HFF-Myc (cell line): ENCODE measurements at places on chromosomes 6 and 20.

- DNase-seq, result no peak
Measured at GRCh38 chr6:83057705-83058321, 7.8 kb downstream of the UBE3D start.

DNA sequence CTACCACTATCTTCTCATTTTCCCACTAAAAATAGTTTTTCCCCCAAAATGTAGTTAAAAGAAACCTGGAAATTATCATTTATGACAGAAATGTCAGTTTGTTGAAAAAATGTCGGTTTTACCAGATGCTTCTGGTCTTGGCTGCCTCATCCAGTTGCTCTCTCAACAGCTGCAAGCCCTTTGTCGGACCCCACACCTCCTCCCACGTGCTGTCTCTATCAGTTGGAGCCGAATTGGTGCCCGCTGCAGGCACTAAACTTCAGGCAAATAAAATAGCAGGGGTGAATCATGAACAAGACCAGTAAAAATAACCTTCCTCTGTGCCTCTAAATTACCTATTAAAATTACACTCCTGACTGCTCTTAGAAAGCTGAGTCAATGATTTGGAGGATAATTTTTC, 129.5 kb upstream of the CEP162 start:
- DNase-seq, result no peak

- DNase-seq, result no peak
Measured at GRCh38 chr20:49276961-49277785, 684 bp downstream of the ZNFX1 start.

- peak; percentile 53 for DNase-seq
Measured at GRCh38 chr20:32277361-32278198, at the start of gene KIF3B. TSS of gene KIF3B (plus strand) at chr20:32277651. CDS start at chr20:32309778, 32,127 bp downstream.

DNA sequence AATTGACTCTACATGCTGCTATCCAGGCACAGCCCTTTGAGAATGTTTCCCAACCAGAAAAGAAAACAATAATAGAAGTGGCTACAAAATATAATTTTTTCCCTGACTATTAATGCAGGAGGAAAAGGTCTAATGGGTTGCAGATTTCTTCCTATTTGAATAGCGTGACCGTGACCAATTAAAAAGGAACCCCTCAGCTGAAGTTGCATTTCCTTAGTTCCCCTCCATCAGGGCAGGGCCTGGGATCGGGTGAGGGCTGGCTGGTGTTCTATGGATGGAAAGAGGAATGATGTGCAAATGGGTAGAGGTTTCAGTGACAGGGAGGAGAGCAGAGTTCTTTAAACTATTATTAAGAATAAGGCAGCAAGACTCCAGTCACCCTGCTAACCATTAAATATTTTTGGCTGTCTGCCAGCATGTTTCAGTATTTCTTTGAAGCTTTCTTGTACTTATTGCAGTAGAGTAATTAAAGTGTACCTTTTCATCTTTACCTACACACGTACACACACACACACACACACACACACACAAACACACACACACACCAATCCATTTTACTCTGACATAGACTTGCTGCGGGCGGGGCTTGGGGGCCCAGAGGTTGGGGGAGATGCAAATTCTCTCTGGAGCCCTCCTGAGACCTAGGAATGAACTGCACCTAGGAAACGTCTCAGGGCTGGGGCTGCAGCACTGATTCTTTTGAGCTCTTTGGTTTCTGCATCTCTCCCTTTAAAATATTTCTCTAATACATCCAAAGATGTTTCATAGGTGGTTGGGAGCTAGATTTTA, 154.8 kb upstream of the SLC35B3 start:
- DNase-seq, result no peak

GRCh38 chr20:63359164-63359934, 1.8 kb downstream of the CHRNA4 start:
- no peak for DNase-seq

- no peak for DNase-seq
Measured at GRCh38 chr6:130259557-130259956, 36.8 kb upstream of the SAMD3 start.

GRCh38 chr6:84251891-84252539, 24.6 kb upstream of the CEP162 start:
- DNase-seq, result no peak

- DNase-seq, result no peak
Measured at GRCh38 chr6:43269273-43270007, 26.2 kb downstream of the TTBK1 start.

DNA sequence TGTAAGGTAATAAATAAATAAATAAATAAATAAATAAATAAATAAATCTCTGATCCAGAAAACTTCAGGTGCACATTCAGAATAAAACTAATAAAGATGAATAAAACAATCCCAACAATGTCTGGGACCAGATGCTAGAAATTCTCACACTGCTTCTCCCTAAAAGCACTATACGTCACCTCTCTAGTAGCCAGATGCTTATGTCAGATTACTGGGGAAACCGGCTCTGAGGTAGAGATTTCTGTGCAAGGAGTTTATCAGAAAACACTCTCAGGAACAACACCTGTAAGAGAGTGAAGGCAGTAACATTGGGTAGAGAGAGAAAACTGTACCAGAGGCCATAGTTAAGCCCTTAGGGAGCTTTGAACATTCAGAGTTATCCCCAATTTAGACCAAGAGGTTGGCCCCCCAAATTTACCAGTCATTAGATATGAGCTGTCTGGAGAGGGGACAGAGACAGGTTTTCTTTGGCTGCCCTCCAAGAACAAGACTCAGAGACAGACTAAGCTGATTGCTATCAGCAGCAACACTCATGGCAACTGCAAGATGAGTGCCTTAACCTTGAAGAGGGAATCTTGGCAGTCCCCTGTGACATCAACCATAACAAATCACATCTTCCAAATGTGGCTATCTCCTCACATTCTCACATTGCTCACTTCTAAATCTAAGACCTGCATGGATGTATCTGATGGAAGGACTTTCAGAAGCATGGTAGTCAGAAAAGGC, 151.2 kb upstream of the BMP5 start:
- no peak for DNase-seq

DNA sequence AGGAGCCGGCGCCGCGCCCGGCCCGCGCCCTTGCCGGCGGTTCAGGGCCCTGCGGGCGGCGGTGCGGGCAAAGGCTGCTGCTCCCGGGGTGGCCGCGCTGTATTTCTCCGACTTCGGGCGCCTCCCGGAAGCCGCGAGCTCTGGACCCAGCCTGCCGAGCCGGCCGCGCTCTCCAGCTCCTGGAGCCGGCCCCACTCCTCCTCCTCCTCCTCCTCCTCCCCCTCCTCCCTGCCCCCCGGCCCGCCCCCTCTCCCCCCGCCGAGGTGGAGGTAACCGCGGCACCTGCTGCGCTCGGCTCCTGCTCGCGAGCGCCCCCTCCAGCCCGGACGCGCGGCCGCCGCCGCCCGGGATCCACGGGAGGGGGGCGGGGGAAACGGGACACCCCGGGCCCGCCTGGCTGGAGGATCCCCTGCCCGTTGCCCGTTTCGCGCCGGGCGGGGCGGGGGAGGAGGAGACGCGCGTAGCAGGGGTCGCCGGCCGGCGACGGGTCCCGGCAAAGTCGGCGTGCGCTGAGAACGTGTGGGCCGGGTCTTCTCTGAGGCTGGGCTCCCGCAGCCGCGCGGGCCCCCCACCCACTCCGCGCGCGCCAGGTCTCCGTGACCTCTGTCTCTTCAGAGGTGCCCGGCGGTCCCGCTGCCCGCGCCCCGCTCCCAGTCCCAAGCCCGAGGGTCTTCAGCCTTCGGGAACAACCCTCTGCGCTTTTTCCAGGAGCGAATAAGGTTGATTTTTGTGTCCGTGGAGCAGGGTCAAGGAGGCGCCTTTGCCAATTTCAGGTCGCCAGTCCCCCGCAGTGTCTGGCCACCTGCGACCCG, at the start of gene SLC22A23:
SLC22A23 (minus strand) TSS at position 153 of the 812 bp plus-strand sequence. CDS start 491 bp downstream, outside the sequence.
- no peak for DNase-seq

- no peak for DNase-seq
Measured at GRCh38 chr6:74610352-74610751, 595.5 kb downstream of the COL12A1 start.

DNA sequence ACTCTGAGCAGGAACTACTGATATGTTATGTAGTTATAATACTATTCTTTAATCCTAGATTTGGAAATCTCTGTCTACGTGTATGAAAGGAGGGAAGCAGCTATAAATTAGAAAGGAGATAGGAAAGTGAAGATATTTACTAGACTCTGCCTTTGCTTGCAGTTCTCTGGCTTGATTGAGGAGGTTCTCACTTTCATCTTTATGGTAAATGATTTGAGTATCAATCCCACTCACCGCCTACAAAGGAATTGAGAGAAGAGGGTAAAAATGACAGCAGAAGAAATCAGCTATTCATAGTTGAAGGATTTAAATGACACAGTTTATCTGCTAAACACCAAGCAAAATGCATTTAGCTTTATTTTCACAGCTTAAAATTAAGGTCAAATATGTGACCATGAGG, 67.3 kb downstream of the FAM229B start:
- DNase-seq, result no peak

GRCh38 chr6:154950979-154951344, 44.2 kb upstream of the TIAM2 start:
- no peak for DNase-seq

- no peak for DNase-seq
Measured at GRCh38 chr20:24378661-24379483, 90.6 kb upstream of the SYNDIG1 start.

- peak; percentile 15 for DNase-seq
Measured at GRCh38 chr6:13395272-13396237, 67.2 kb upstream of the TBC1D7 start.

DNA sequence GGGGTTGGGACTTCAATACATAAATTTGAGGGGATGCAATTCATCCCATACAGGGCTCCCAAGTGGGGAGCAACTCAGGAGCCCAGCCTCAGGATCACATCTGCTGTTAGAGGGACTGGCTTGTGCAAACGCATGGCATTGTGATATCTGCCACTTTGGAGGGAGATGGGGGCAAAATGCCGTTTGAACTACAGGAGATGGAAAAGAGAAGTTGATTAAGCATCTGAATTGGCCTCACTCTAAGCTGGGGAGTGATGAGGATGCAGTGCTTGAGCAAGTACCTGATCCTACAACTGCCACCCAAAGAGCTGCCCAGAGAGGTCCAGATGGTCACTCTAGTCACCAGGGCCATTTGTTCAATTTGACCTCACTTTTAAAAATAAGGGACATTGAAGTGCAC, 2.0 kb downstream of the LY86 start:
- no peak for DNase-seq

GRCh38 chr20:62708591-62709536, at the start of gene NTSR1:
TSS of gene NTSR1 (plus strand) at chr20:62708836. CDS start at chr20:62709208, 372 bp downstream.
- no peak for DNase-seq

DNA sequence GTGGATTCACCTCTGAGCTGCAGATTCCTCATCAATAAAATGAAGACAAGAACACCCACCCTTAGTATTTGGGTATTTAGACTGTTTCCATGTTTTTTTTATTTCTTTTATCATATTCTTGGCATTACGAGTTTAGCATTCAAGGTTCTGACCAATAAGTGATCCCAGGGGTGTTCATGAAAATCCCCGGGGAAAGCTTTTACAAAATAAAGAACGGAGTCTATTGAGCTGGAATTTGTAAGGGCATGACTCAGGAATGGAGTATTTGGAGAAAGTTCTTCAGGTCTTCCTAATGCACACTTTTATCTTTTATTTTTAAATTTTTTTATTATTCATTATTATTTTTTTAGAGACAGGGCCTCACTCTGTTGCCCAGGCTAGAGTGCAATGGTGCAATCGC, 19.4 kb upstream of the TOX2 start:
- DNase-seq, result no peak

- no peak for DNase-seq
Measured at GRCh38 chr20:18577942-18578341, 9.9 kb upstream of the DTD1 start.
